ENCODE measurements at places on chromosomes 5 and 9.

DNA sequence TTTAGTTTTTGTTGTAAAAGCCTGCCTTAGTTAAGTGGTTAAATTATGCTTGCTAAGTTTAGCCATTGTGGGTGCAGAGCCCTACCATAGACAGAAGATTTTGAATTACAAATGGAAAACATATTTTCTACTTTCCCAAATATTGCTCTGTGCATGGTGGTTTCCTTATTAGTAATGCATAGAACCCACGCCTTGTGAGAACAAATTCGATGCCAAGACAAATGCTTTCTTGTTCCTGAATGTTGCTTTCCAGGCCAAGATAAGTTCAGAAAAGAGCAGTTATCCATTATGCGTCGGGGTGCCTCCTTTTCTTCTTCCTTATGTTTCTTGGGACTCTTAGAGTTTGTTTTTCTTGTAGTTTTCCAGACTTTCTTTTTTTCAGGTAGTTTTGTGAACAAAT is 31.0 kb upstream of the GARNL3 start:
- no peak for DNase-seq

DNA sequence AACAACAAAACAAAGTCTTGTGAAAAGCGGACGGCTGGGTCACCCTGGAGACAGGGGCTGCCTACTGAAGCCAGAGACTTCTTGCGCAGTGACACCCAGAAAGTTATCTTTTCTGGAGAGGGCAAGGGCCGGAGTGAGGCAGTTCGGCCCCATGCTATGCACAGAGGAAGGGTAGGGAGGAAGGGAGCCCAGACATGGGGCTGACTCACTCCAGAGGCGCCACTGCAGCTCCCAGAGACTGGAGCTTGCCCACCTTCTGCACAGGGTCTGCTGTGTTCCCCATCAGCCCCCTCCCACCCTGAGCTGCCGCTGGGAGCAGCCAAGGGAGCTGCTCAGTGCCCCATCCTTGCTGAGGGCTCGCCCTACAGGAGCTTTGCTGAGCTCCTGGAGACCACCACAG is 13.3 kb downstream of the SLC6A3 start:
- DNase-seq, result no peak

DNA sequence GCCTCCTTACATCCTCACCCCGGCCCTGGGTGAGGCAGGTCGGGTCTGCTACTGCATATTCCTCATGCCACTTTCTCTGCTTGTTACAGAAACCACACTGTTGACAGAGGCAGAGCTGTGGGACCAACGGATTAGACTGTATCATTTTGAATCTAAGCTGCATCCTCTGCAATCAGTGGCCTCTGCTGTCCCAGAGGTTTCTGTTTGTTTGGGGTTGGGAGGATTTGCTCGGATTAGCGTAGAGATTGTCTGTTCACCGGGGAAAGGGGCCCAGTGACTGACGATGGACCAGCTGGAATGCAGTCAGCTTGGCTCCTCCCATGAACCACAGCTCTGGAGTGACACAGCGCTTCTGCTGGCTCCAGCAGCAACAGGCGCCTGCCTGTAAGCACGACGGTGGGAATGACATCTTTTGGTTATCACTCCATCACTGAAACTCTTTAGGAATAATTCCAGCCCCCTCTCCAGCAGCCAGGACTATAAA is 37.3 kb upstream of the ADRA1B start:
- DNase-seq, result no peak

- no peak for DNase-seq
Measured at GRCh38 chr9:87713278-87713987, 12.5 kb upstream of the CTSL start.

GRCh38 chr9:73565833-73566465 is 414.3 kb downstream of the ANXA1 start:
- no peak for DNase-seq

GRCh38 chr5:103119070-103119764 is 721 bp downstream of the GIN1 start:
- DNase-seq, result no peak

GRCh38 chr5:56950626-56951125 is 1.2 kb downstream of the MIER3 start:
- peak; percentile 43 for DNase-seq

DNA sequence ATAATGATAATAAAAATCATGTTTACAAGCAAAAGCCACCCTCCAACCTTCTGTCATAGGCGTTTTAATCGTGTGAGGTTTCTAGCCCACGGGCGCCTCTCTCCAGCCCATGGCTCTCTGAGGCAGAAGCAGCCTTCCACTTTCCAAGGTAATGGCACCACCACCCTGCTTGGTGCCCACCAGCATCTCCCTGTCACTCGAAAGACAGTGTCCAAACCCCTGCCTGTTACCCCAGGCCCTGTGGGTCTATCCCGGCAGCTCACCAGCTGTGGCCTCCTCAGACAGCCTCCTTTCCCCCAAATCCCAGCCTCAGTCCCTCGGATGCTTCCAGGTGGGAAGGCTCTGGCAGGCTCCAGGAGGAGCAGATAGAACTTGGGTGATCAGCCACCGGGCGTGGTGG is 123.8 kb upstream of the LPCAT1 start:
- no peak for DNase-seq

DNA sequence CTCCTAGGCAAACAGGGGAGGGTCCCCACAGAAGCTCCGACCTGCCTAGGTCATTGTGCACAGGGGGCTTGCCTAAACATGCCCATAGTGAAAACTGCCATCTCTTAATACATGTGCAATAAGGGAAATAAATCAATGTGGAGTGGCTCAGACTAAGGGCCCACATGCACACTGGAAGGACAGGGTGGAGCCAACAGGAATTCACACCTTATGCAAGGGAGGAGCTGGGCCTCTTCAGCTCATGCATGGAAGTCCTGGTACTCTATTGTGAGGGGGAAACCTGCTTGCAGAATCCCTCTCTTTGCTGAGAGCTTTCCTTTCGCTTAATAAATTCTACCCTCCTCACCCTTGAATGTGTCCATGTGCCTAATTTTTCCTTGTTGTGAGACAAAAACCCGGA is 815.8 kb downstream of the EFNA5 start:
- DNase-seq, result no peak

- no peak for DNase-seq
Measured at GRCh38 chr9:5951686-5952211, 61.1 kb downstream of the MLANA start.

DNA sequence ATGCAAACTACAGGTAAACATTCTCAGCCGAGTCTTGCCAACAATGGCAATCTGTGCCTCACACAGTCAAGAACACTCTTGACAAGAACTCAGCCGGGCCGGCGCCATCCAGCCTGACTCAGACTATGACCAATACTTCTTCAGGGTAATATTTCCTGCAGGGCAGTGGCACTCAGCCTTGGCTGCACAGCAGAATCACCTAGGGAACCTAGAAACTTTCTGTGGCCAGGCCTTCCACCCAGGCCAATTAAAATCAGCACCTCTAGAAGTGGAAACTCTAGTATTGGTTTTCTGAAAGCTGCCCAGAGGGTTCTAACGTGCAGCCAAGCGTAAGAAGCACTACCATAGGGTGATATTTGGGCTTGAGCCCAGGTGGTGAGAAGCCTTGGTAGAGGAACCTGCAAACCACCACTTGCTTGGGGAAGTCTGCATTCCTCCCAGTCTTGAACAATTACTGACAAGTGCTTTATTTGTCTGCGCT is 120.6 kb downstream of the TTLL11 start:
- DNase-seq, result no peak

DNA sequence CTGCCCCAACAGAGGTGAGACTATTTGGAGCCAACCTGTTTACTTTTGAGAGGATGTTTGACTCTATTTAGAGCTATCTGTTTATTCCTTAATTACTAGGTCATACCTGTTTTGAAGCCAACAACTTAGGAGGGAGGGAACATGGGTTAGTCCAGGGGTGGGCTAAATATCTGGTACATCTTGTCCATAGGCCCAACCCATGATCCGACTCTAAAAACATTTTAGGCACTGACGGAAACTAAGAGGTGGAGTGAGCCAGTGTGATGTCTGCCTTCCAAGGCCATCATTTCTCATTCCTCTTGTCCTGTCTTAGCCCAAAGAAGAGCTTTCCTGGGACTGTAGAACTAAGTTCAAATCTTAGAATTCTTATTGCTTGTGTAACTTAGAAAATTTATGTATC is 8.4 kb downstream of the SPINK5 start:
- DNase-seq, result no peak
